Dorsolateral prefrontal cortex (tissue), 122 donors: ENCODE measurements at places on chromosomes 5 and 9. TPM values are rescaled to one million over a fixed set of nuclear protein-coding genes. Genes with fewer than 3 reads are reported as not detected.

DNA sequence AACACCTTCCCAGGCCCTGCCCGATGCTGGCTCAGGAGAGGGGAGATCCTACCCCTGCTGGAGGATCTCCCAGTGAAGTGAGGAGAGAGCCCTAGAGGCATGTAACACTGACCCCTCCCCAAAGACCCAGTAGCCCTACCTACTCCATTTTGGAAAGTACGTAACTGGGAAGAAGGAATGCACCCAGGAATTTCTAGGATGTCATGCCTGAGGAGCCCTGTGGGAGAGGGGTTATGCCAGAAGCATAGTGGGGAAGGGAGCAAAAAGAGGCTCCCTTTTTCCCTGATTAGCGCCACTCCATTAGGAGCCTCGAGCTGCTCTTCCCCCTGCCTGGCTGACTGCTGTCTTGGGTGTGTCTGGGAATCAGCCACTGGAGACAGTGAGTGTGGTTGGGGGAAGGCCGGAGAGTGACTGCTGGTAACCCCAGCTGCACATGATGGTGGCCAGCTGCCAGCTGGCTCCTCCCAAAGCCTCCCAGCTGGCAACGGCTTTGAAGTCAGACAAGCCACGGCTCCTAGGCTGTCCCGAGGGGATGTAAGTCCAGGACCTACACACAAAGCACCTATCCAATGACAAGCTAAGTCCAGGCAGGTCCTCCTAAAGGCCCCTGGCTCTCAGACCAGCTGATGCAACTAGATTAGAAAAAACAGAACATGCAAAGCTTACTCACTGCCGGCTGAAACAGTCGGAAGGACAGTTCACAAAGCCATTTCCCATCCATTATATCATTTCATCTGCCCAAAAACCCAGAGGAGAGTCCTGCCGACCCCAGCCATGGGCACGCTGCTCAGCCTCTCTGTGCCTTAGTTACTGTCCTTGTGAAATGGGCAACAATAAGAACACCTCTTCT, 136.5 kb upstream of the ABCA1 start:
- peak; percentile 83 for DNase-seq

Gene ASPN
- 0.38 TPM for total RNA-seq

DNA sequence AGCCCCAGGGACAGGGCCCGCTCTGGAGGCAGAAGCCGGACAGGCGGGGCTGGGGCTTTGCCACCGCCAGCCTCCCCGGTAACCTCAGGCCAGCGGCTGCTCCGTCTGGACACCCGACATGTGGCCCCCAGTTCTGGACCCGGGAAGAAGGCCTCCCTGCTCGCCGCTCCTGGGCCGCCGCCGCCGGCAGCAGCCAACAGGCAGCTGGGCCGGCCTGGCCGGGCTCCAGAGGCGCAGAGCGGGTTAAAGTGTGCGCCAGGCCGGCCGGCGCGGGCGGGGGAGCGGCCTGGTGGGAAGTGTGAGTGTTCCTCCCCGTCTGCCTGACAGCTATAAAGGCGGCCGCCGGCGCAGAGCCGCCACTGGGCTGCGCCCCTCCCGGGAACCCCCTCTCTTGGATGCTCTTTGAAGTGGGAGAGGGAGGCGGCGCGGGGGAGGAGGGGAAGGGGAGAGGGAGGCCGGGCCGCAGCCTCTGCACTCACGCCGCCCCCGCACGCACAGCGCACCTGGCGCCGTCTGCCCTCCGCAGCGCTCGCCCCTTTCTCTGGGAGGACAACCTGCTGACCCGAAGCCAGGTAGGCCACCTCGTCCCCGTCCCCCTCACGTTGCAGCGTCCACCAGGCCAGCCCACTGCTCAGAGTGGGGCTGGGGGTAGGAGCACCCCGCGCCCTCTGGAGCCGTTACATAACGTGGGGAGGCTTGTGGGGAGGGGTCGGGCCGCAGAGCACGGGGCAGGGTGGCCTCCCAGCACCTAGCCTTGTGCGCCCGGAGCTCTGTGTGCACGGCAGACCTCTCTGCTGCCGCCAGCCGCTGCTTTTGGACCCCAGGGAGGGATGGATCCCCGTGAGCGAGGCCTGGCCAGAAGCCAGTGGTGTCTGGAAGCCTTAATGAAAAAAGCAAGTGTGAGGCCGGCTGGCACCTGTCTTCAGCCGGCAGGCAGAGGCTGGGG, at the start of gene ADAMTSL2:
Gene ADAMTSL2, plus strand, starts transcription at position 359 of the 946 bp plus-strand sequence. CDS start 2,009 bp downstream, outside the sequence.
- peak; percentile 72 for DNase-seq

GRCh38 chr5:17817990-17818389, 183.7 kb downstream of the TAF11L14 start:
- no peak for DNase-seq

- DNase-seq: no peak
Observed at GRCh38 chr5:69279517-69279916, 44.8 kb downstream of the CDK7 start.

- no peak for DNase-seq
Observed at GRCh38 chr9:93125331-93125894, 8.6 kb downstream of the NINJ1 start.

- no peak for DNase-seq
Observed at GRCh38 chr5:153187503-153187902, 303.0 kb upstream of the GRIA1 start.

Gene PCDHGB5
- 10.4 TPM for total RNA-seq

Gene WDR38
- not detected for total RNA-seq

Gene FAXDC2
- total RNA-seq: 67.1 TPM

DNA sequence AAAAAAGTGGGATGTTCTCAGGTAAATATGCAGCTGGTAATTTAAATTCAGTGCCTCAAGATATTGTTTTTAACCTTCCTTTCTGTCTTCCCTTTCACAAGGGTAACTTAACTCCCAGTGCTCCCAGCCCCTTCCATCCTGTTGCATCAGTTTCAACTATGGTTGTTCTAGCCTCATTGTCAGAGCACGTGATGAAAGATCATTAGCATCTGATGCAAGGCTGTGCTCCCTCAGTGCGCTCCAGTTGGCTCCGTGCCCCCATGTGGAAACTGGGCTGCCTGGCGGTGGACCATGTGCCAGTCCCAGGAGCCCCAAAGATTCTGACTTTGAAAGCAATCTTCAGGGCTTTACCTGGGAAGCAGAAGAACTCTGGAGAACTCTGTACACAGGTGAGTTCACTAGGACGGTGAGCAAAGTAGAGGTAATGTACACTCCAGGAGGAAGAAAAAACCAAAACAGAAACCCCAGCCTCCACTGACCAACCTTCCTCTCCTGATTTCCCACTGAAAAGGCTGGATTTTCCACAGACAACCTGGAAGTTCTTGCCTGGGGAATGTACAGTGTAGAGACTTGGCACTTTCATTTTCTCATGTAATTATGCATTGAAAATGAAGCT, 96.9 kb downstream of the SLC1A3 start:
- DNase-seq: no peak

Gene SLC45A2
- 1.1 TPM for total RNA-seq

Gene FAF2
- 36.0 TPM for total RNA-seq

DNA sequence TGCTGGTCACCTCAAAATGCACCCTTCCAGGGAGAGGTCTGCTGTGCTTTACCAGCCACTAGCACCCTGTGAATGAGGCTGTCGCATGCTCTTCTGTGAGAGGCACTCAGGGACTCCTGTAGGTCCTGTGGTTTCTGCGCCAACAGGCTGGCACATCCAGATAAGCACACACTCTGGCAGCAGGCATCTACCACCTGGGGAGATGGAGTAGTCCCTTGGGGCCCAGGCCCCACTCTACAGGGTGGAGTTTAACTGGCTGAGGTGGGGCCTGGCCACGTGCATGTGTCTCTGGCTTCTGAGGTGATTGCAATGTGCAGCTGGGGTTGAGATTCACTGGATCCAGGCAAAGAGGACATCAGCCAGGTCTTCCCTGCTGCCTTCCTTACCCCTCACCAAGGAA, 32.3 kb downstream of the TMEM174 start:
- no peak for DNase-seq

GRCh38 chr5:135186662-135187522, 152.9 kb upstream of the PITX1 start:
- DNase-seq: no peak

- no peak for DNase-seq
Observed at GRCh38 chr5:181047921-181048320, 7.9 kb downstream of the BTNL9 start.

Gene SLC4A9
- total RNA-seq: 0.89 TPM

DNA sequence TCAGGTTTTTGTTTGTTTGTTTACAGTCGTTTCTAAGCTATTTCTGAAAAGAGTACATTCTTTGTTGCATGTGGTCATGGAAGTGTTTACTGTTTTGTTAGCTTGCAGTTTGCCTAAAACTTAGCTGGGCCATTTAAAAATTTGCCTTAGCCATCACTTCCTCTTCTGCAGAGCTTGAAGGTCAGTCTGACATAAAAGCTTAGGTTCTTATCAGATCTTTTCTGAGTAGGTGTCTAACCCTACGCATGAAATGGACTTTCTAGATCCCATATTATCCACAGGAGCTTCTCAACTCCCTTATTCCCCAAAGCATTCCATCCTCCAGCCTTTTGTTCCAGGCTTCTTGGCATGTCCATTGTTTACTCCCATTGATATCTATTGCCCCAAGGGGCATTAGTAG, 90.3 kb downstream of the AP3B1 start:
- no peak for DNase-seq

GRCh38 chr5:139949710-139950109, 93.4 kb downstream of the NRG2 start:
- DNase-seq: no peak

Gene PCDHA12
- total RNA-seq: 8.5 TPM

Gene ZNF883
- total RNA-seq: 12.9 TPM

GRCh38 chr9:107504585-107505455, 15.3 kb upstream of the KLF4 start:
- DNase-seq: no peak

- DNase-seq: no peak
Observed at GRCh38 chr5:143196601-143197259, 206.8 kb downstream of the NR3C1 start.

Gene FANCG
- total RNA-seq: 27.6 TPM

DNA sequence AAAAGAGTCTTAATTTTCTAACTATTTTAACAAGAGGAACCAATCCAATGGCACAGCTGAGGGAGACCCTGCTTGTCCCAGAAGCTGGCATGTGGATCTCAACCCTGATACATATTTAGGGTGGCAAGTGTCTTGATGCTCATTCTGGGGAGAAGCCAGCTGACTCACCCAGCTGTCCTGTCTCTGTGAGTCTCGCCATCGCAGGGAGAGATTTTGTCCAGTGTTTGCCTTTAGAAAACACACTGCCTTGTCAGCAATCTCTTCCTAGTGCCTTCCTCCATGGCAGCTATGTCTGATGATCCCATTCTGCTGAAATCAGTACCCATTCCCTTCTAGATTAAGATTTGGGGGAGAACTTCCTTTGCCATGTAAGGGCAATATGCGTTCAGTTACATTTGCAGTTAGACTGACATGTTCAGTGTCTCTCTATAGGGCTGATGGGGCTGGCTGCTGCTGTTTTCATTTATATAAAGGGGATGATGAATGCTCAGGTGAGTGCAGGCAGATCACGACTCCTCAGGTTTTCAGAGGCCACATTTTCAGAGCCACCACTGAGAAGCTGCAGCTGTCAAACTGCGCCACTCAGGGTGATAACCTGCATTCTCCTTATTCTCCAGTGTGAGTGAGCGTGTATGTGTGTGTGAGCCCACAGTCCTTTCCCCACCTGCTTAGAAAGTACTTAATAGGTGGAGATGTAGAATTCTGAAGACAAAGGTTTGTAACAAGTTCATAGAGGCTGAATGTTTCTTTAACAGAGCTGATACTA, 217.0 kb downstream of the GAS1 start:
- no peak for DNase-seq

DNA sequence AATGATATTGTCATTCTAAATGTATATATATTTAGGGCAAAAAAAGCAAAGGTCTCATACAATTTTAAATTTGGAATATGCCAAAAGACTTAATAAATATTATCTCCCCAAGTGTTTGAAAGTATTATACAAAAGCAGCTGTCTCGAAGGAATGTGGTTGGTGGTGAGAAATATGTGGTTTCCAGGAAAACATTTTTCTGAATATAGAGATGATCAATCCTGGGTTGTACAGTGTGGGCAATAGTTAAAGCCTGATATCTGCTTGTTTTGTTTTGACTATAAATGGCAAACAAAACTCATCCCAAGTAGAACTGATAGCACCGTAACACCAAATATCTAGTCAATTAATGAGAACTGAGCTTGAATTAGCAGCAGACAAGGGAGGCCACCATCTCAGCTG, 391.8 kb upstream of the CD180 start:
- DNase-seq: no peak

DNA sequence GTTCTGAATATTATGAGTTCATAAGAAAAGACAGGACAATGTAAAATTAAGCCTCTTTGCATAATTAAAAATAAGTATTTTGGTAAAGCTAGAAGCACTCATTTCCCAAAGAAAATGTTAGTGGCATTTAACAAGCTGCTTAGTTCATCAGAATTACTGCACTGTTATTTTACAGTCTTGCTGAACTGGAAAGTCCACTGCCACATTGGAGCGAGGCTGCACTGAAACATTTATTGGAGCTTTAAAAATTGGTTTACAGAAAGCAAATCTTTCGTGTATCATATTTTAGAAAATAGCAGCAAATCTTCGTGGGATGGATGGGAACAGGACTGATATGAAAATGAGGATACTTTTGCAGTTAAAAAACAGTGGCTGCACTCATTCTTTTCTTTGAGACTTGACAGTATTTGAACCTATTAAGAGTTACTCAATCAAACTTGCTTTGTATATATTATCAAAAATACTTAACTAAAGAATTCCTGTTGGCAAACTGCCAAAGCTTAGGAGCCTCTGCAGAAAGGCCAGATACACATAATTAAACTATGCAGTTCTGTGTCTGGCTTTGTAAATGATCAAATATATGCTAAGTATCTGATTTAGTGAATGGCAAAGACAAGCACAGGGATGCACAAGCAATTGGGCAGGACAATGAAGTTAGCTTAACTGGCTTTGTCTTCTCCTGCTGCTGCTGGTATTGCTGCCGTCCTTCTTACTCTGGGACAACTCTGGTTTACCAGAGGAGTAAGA, 16.5 kb upstream of the FBXL7 start:
- DNase-seq: no peak

DNA sequence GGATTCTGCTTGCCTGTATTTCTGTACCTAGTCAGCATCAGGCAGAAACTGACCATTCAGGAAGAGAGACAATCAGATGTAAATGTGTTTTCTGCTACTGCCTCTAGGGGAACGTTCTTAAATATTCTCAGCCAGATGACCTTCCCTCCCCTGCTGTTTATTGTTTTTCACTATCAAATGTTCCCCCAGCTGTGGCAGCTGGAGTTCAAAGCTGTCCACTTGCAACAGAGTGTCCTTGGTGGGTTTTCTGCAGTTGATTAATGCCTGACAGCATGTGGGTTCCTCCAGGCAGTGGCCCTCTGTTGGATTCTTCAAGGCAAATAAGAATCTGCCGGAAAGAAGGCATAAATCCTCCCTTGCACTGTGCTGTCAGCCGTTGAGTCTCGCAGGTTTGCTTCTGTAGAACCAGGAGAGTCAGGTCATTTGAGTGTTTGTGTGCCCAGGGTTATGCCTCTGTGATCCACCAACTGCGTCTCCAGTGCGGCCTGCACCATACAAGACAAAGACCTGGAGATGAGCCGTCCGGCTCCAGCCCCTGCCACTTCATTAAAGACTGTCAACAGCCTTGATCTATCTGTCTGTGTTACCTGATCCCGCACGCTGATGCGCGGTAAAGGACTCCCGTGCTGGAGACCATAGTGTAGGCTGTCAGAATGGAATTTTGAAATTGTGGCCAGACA, 203.4 kb downstream of the GADD45G start:
- no peak for DNase-seq
